HFFc6 (cell line): ENCODE measurements at places on chromosomes 2 and 18. TPM values are rescaled to one million over a fixed set of nuclear protein-coding genes. Genes with fewer than 3 reads are reported as not detected.

DNA sequence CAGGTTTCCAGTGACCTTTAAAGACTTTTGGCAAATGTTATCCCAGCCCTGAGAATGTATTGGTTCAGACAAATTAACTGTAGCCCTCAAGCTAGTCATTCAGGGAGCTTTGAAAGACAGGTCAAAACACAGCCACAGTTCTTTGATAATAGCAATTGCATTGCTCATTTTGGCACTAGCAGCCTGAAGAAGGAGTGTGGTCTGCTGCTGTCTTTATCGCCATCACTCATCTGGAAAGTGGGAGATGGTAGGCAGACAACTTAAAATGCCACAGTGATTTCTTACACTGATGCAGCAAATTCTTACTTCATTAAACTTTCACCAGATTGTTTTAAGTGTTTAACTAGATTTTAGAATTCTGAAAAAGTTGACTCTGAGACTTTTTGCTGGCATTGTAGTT, 47.2 kb downstream of the DOK6 start:
- H3K36me3 ChIP-seq, result no peaks in the 10 kb centered on the region
- DNase-seq, result no peak
- no peaks in the 10 kb centered on the region for H3K4me1 ChIP-seq
- H3K27me3 ChIP-seq, result no peaks in the 10 kb centered on the region

- peak overlapping the region; percentile 93 for H3K4me3 ChIP-seq
- no peaks in the 10 kb centered on the region; the same call in 1 of the 2 replicates for H3K36me3 ChIP-seq
Observed at GRCh38 chr2:98445177-98445682, 572 bp downstream of the INPP4A start.

The LAMA3 gene
- total RNA-seq, result 0.46 to 2.1 TPM (median 1.3 TPM) in 3 replicates

The MBP gene
- 0.05 and 0.23 TPM in 2 replicates for total RNA-seq

- no peaks in the 10 kb centered on the region for H3K36me3 ChIP-seq
- H3K4me1 ChIP-seq, result peaks cover 6% of the 10 kb centered on the region; the same call in 1 of the 2 replicates
- no peak for DNase-seq
- peaks cover 7% of the 10 kb centered on the region for H3K27me3 ChIP-seq
- H3K27ac ChIP-seq, result no peak overlapping the region
Observed at GRCh38 chr18:46953195-46953594, 35.8 kb downstream of the KATNAL2 start.

- no peak overlapping the region for H3K4me3 ChIP-seq
- H3K27ac ChIP-seq, result no peak overlapping the region
- H3K4me1 ChIP-seq, result peaks cover 16% of the 10 kb centered on the region
- peak; percentile 15 for DNase-seq
- no peaks in the 10 kb centered on the region for H3K36me3 ChIP-seq
Observed at GRCh38 chr2:218853766-218854165, 5.8 kb upstream of the WNT6 start.

DNA sequence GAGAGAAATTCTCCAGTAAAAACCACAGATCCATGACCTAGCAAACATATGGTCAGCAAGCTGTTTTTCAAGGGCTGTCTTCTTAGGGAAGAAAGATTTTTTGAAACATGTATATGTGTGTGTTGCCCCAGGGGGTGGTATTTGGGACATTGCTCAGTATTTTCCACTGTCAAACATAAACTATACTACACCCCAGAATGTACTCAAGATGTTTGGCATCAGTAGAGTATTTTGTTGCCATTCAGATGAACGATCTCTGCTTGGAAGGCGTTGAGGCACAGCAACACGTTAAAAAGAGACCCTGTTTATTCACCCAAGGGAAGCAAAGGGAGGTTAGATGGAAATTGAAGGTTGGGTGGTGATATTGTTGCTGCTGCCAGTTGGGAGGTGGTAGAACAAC, 30.0 kb downstream of the EEF1B2 start:
- no peak overlapping the region for H3K4me3 ChIP-seq
- H3K27ac ChIP-seq, result no peak overlapping the region
- no peaks in the 10 kb centered on the region for H3K36me3 ChIP-seq
- no peaks in the 10 kb centered on the region for H3K4me1 ChIP-seq

The SPC25 gene
- 10.5 and 19.8 TPM in 2 replicates for total RNA-seq

The RRM2 gene
- total RNA-seq, result 77.1 to 158 TPM (median 156 TPM) in 3 replicates

The FAM237A gene
- not detected in 2 replicates for total RNA-seq

DNA sequence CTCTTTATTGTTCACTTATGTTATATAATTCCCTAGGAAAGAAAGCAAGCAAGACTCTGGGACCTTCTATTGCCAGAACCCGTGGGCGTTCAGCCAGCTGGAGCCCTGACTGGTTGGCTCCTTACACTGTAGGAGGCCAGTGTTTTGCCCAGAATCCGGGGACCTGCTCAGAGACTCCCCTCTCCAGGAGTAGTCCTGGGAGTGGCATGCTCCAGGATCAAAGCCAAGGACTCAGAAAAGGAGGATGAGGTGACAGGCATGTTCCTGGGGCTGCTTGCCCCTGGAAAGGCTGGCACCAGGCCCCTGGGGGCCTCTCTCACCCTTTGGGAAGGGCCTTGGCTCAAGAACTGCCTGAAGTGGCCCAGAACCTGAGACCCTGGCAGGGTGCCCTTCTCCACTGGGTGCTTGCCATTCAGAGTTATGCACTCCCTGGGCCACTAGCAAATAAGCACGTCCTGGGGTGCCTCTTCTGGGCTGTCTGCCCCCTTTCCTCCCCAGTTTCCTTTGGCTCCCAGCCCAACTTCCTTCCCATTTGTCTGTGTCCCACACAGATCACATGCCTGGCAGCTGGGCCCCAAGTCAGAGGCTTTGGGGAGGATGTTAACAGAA, 19.6 kb upstream of the KIF3C start:
- no peak for DNase-seq
- H3K27me3 ChIP-seq, result peaks cover 3% of the 10 kb centered on the region; the same call in 1 of the 2 replicates
- H3K36me3 ChIP-seq, result no peaks in the 10 kb centered on the region
- peaks cover 47% of the 10 kb centered on the region for H3K4me1 ChIP-seq

- H3K4me1 ChIP-seq, result peaks cover 5% of the 10 kb centered on the region; the same call in 1 of the 2 replicates
- DNase-seq, result no peak
- peaks cover 35% of the 10 kb centered on the region for H3K27me3 ChIP-seq
- H3K4me3 ChIP-seq, result peak overlapping the region; percentile 82
- no peak overlapping the region for H3K27ac ChIP-seq
- H3K36me3 ChIP-seq, result no peaks in the 10 kb centered on the region
Observed at GRCh38 chr2:126777620-126777978, 121.1 kb upstream of the TEX51 start.

- H3K36me3 ChIP-seq, result peaks cover 4% of the 10 kb centered on the region; the same call in 1 of the 2 replicates
- no peak for DNase-seq
Observed at GRCh38 chr2:21396252-21396651, 272.5 kb downstream of the TDRD15 start.

The TXNDC2 gene
- total RNA-seq, result 0.11 to 0.34 TPM in 2 of 3 replicates, not detected in the other

DNA sequence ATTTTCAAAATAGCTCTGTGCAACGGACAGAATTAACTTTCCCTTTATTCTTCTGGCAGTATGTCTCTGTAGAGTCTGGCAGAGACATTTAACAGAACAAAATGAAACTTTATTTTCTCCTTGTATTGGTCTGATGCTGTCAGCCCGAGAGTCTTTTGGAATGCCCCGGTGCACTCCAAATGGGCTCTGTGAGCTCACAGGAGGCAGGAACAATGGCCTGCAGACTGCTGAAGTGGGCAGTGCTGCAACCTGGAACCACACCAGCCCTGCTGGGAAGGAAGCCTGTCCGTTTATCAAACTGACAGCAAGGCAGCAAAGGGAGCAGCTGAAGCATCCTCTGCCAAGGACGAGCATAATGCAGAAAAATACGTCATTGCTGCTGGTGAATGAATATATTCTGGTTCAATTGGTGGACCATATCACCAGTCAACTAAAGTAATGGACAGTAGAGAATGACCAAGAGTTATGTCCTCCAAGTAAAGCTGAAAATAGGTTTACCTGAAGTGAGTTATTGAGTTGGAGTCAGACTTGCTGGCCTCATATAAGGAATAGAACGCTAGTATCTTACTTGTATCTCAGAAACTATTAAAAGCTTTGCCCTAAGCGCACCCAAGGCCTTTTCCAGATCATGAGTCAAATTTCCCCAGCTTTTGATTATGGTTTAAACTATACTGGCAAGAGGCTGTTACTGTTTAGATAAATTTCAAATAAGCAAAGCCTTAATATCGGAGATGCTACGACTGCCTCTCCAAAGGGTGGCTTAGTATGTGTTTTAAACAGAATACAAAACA, 207.6 kb upstream of the TANK start:
- peak overlapping the region; percentile 57 for H3K4me3 ChIP-seq
- H3K36me3 ChIP-seq, result no peaks in the 10 kb centered on the region
- H3K4me1 ChIP-seq, result peaks cover 10% of the 10 kb centered on the region
- H3K27me3 ChIP-seq, result no peaks in the 10 kb centered on the region; the same call in 1 of the 2 replicates

DNA sequence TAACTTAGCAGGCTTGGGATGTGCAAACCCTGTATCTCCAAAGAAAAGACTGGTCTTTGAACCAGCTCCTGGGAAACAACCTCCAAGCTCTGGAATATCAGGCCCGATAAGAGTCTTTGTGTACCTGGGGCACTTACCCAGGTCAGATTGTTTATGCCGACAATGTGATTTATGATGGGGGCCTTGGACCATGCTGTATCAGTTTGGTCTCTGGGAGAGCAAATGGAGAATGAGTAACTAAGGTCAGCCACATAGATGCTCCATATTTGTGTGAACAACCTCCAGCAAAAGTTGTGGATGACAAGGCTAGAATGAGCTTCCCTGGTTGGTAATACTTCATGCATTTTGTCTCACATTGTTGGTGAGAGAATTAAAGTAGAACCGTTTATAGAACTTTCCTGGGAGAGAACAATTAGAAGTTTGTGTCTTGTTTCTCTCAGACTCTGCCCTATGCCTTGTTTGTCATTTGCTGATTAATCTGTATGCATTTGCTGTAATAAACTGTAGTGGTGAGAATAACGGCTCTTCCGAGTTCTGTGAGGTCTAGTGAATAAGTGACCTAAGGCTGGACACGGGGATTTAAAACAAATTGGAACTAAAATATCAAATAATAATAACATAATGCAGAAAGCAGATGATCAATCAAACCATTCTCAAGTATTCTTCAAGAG, 259.1 kb downstream of the XIRP2 start:
- no peaks in the 10 kb centered on the region for H3K27me3 ChIP-seq
- no peak for DNase-seq
- H3K4me3 ChIP-seq, result no peak overlapping the region

GRCh38 chr2:232658217-232658785, 24.9 kb downstream of the EFHD1 start:
- H3K4me1 ChIP-seq, result peaks cover 5% of the 10 kb centered on the region; the same call in 1 of the 2 replicates
- H3K36me3 ChIP-seq, result no peaks in the 10 kb centered on the region
- peaks cover 12% of the 10 kb centered on the region for H3K27me3 ChIP-seq
- H3K27ac ChIP-seq, result no peak overlapping the region
- no peak overlapping the region for H3K4me3 ChIP-seq

DNA sequence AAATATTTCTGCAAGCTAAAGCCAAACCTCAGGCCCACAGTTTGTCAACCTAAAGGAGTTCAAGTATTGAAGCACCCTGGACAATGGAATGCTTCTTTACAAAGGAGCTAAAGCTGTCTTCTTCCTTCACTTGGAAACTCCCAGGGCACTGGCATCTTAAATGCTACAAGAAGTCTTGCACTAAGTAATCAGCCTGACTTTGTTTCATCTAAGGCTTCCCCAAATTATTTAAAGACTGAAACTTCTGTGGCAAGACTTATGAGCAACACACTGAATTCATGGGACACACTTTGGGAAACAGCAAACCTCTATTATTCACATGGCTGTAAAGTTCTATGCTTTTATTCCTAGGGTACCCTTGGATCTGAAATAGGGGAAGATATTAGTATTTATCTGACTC, 14.7 kb downstream of the PID1 start:
- no peak for DNase-seq
- no peaks in the 10 kb centered on the region; the same call in 1 of the 2 replicates for H3K4me1 ChIP-seq
- H3K27me3 ChIP-seq, result peaks cover 2% of the 10 kb centered on the region; the same call in 1 of the 2 replicates
- H3K36me3 ChIP-seq, result peaks cover 22% of the 10 kb centered on the region
- H3K4me3 ChIP-seq, result no peak overlapping the region
- H3K27ac ChIP-seq, result no peak overlapping the region

The TRIM43 gene
- total RNA-seq, result not detected in 3 replicates

The DHRS9 gene
- not detected in 2 replicates for total RNA-seq

GRCh38 chr2:61255580-61256437, 93.8 kb downstream of the C2orf74 start:
- H3K4me3 ChIP-seq, result peak overlapping the region; percentile 54
- H3K36me3 ChIP-seq, result peaks cover 48% of the 10 kb centered on the region
- peak; percentile 87 for DNase-seq
- H3K27ac ChIP-seq, result peak overlapping the region; percentile 71
- H3K4me1 ChIP-seq, result peaks cover 70% of the 10 kb centered on the region

DNA sequence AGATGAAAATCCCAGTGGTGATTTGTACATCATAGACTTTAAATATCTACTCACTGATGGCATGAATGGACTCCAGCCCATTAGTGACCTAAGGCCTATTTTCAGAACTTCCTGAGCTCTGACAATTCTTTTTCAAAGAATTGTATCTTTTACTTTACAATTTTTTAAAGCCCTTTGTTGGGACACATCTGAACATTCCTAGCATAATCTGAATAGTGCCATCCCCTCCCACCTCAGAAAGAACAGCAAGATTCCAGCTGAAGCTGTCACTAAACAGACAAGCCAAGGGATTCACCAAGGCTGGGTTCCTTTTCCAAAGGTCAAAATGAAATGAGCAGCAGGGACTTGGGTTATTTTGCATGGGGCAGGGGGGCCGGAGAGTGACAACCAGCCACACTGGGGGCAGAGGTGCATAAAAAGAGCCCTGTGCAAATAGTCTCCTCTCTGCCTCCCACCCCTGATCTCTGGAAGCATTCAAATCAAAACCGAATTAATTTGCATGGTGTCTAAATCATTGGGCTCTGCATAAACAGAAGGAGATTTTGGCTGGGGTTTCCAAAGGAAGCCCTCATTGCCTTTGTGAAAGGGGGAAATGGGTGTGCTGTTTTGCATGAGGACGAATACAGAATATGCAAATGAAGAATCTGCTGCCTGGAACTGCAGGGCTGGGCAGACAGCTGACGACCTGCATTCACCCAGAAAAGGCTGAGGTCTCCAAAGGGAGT, 17.2 kb downstream of the EPHA4 start:
- peaks cover 14% of the 10 kb centered on the region; the same call in 1 of the 2 replicates for H3K36me3 ChIP-seq
- peak; percentile 42 for DNase-seq
- peak overlapping the region; percentile 59 for H3K27ac ChIP-seq
- no peak overlapping the region for H3K4me3 ChIP-seq
- peaks cover 24% of the 10 kb centered on the region for H3K4me1 ChIP-seq
- H3K27me3 ChIP-seq, result no peaks in the 10 kb centered on the region; the same call in 1 of the 2 replicates

- no peak overlapping the region for H3K4me3 ChIP-seq
- peaks cover 45% of the 10 kb centered on the region for H3K36me3 ChIP-seq
- no peak for DNase-seq
- peaks cover 25% of the 10 kb centered on the region for H3K4me1 ChIP-seq
- H3K27ac ChIP-seq, result no peak overlapping the region; the same call in 1 of the 2 replicates
Observed at GRCh38 chr2:39306626-39307025, 62.9 kb upstream of the CDKL4 start.
